Dorsolateral prefrontal cortex (tissue), 122 donors: ENCODE measurements at places on chromosomes 1 and 21. TPM values are rescaled to one million over a fixed set of nuclear protein-coding genes. Genes with fewer than 3 reads are reported as not detected.

Gene PRRX1
- 28.1 TPM for total RNA-seq

Gene IARS2
- total RNA-seq = 38.0 TPM

Gene AKR7A3
- total RNA-seq = 6.7 TPM

Gene PLPPR4
- total RNA-seq = 29.9 TPM

Gene S100A8
- total RNA-seq = 20.5 TPM

Gene SPRR3
- not detected for total RNA-seq

Gene HES5
- 10.2 TPM for total RNA-seq

Gene CHIA
- not detected for total RNA-seq

Gene SLAMF7
- not detected for total RNA-seq

Gene FALEC
- 1.3 TPM for total RNA-seq

Gene AUNIP
- total RNA-seq = 2.8 TPM

Gene NRAS
- total RNA-seq = 15.6 TPM

Gene SDHB
- 84.8 TPM for total RNA-seq

Gene DPT
- 0.89 TPM for total RNA-seq

Gene SLAMF9
- total RNA-seq = not detected

Gene DDAH1
- total RNA-seq = 142 TPM

Gene DEPDC1
- total RNA-seq = 0.26 TPM

Gene ACKR1
- total RNA-seq = 10.3 TPM

Gene POU3F1
- 3.5 TPM for total RNA-seq

Gene C21orf91
- 39.7 TPM for total RNA-seq

Gene SLC16A1
- 69.0 TPM for total RNA-seq

Gene SLC1A7
- total RNA-seq = 0.22 TPM

Gene PTCH2
- 10.4 TPM for total RNA-seq

Gene SPRR2B
- total RNA-seq = not detected

Gene RAD54L
- total RNA-seq = 2.7 TPM

Gene IFNLR1
- 1.2 TPM for total RNA-seq

Gene HTR6
- 1.7 TPM for total RNA-seq
